ENCODE measurements at places on chromosomes 16 and 17.

GRCh38 chr17:43155666-43156065, 15.3 kb upstream of the NBR1 start:
- H3K27ac ChIP-seq, result no peak overlapping the region
- DNase-seq, result no peak
- H3K4me1 ChIP-seq, result no peaks in the 10 kb centered on the region
- H3K36me3 ChIP-seq, result peaks cover 4% of the 10 kb centered on the region
- H3K4me3 ChIP-seq, result no peak overlapping the region
- no peaks in the 10 kb centered on the region for H3K27me3 ChIP-seq

- peaks cover 50% of the 10 kb centered on the region for H3K4me1 ChIP-seq
- peak overlapping the region; percentile 45 for H3K4me3 ChIP-seq
- peak overlapping the region; percentile 81 for H3K27ac ChIP-seq
- H3K36me3 ChIP-seq, result peaks cover 37% of the 10 kb centered on the region
- DNase-seq, result peak; percentile 89
- no peaks in the 10 kb centered on the region for H3K27me3 ChIP-seq
Measured at GRCh38 chr17:7589204-7589868, 558 bp downstream of the SOX15 start.

DNA sequence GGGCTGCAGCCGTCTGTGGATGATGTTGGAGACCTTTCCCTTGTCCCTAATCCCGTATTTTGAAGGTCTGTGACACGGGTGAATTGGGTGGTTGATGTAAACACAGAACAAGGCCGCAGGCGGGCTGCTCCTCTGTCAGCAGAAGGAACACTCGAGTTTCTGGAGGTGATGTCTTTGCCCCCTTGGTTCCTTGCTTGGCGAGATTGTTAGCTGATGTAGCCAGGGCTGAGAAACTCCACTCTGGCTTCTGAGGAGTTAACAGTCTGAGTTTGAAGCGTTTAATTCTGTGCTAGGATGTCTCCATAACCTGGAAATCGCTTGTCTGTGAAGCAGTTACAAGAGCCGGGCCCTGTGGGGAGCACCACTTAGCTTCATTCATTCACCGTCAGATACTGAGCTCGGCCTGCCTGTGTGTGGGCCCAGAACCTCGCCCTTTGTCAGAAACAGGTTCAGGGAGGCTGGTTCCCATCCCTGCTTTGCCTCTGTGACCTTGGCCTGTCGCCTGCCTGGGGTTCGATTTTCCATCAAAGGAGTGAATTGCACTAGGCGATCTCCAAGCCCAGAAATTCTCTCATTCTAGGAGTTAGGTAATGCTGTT, 1.3 kb downstream of the MAPK8IP3 start:
- peak overlapping the region; percentile 95 for H3K27ac ChIP-seq
- H3K4me3 ChIP-seq, result peak overlapping the region; percentile 78
- H3K4me1 ChIP-seq, result peaks cover 54% of the 10 kb centered on the region
- no peak for DNase-seq
- no peaks in the 10 kb centered on the region for H3K36me3 ChIP-seq

DNA sequence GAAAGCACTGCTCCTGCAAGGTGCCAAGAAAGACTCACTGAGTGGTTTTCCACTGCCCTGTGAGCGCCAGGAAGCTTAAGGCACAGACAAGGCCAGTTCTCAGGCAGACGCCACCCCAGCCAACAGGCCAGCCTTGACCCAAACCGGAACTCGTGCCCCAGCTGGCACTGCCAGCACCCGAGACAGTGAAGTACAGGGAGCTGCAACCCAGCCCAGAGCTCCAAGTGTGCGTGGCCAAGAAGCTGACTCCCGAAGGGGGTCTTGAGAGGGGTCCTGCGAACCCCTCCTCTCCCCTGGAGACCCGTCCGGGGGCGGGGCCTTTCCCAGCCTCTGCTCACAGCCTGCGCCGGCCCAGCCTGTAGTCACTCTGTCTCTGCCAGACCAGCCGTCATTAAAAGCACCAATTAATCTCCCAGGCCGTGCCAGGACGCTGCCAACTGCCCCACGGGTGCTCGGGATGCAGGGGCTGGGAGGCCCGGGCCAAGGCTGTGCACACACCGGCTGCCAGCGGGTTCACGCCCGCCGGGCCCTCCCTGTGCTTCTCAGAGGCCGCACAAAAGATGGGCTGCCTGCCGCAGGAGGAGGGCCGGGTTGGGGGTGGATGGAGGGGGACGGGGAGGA, 4.4 kb upstream of the SOX8 start:
- no peak for DNase-seq
- no peak overlapping the region for H3K27ac ChIP-seq
- no peaks in the 10 kb centered on the region for H3K36me3 ChIP-seq
- no peaks in the 10 kb centered on the region for H3K4me1 ChIP-seq

GRCh38 chr17:59829217-59830006, 63.3 kb downstream of the TUBD1 start:
- no peaks in the 10 kb centered on the region for H3K4me1 ChIP-seq
- H3K4me3 ChIP-seq, result peak overlapping the region; percentile 6
- no peak for DNase-seq
- H3K27ac ChIP-seq, result peak overlapping the region; percentile 70
- H3K27me3 ChIP-seq, result no peaks in the 10 kb centered on the region
